ENCODE measurements at places on chromosomes 16 and 17. TPM values are rescaled to one million over a fixed set of nuclear protein-coding genes. Genes with fewer than 3 reads are reported as not detected.

Gene CLEC10A
- 2.7 TPM for polyA plus RNA-seq

Gene MAP3K14
- 9.0 TPM for polyA plus RNA-seq

Gene PEMT
- 25.0 TPM for polyA plus RNA-seq

Gene GNPTG
- 45.0 TPM for polyA plus RNA-seq

Gene CCL7
- 0.36 TPM for polyA plus RNA-seq

Gene KRT20
- polyA plus RNA-seq, result not detected

Gene IL17C
- not detected for polyA plus RNA-seq
